MG63 (cell line): ENCODE measurements at places on chromosomes 13 and 19. TPM values are rescaled to one million over a fixed set of nuclear protein-coding genes. Genes with fewer than 3 reads are reported as not detected.

GRCh38 chr13:104355041-104355670, 1288.9 kb upstream of the SLC10A2 start:
- DNase-seq: no peak

GRCh38 chr19:46350758-46351159, 3.9 kb downstream of the PPP5C start:
- no peak for DNase-seq

The ATP4A gene
- not detected in 2 replicates for total RNA-seq

- DNase-seq: no peak
These were observed 97.3 kb downstream of the STARD13 start for GRCh38 chr13:33188093-33188882.

DNA sequence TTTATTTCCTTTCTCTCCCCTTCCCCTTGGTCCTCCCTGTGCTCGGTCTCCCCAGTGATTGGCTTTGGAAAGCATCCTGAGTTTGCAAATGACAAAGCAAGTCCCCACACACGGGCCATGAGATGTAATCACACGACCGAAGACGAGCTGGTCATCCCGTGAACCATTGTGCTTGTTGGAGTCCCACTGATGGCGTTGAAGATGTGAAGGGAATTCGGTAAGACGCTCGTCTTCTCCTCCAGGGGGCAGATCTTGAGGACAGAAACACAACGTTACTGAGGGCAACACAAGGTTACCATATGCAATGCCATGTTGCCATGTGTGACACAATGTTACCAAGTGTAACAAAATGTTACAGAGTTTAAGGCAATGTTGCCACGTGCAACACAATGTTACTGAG, 42.0 kb upstream of the SLC15A1 start:
- no peak for DNase-seq

The PLIN5 gene
- total RNA-seq: not detected in 2 replicates

The TDRD3 gene
- 4.6 and 6.1 TPM in 2 replicates for total RNA-seq

DNA sequence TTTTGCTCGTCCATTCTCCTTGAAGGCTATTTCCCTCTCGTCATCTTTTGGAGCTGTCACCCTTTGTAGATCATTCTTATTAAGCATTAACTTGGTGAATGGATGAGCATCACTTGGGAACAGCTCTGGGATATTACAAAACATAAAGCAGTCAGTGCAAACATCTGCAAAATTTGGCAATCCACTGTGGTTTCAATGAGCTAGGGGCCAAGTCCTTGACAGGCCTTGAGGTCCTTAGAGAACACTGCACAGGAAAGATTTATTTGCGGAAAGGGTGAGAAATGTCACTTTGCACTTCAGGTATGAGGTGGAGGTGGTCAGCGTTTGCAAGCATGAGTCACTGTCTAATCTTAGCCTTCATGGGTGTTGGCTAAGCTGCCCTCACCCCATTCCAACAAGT, 239.7 kb upstream of the MAB21L1 start:
- no peak for DNase-seq

DNA sequence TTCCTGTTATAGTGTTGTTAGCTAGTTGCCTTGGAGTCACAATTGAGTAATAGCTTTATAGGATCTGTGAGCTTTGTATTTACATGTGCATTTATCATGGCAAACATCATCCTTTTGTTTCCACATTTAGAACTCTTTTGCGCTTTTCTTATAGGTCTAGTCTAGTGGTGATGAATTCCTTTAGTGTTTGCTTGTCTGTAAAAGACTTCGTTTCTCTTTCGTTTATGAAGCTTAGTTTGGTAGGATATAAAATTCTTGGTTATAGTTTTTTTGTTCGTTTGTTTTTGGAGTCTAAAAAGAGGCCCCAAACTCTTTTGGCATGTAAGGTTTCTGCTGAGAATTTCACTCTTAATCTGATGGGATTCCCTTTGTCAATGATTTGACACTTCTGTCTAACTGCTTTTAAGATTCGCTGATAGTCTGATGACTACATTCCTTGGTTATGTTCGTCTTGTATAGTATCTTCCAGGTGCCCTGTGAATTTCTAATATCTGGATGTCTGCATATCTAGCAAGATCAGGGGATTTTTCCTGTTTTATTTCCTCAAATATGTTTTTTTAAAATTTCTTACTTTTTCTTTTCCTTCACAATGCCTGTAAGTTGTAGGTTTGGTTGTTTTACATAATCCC, 20.2 kb downstream of the DNAJC3 start:
- DNase-seq: no peak
